ENCODE measurements at places on chromosomes 4 and X.

DNA sequence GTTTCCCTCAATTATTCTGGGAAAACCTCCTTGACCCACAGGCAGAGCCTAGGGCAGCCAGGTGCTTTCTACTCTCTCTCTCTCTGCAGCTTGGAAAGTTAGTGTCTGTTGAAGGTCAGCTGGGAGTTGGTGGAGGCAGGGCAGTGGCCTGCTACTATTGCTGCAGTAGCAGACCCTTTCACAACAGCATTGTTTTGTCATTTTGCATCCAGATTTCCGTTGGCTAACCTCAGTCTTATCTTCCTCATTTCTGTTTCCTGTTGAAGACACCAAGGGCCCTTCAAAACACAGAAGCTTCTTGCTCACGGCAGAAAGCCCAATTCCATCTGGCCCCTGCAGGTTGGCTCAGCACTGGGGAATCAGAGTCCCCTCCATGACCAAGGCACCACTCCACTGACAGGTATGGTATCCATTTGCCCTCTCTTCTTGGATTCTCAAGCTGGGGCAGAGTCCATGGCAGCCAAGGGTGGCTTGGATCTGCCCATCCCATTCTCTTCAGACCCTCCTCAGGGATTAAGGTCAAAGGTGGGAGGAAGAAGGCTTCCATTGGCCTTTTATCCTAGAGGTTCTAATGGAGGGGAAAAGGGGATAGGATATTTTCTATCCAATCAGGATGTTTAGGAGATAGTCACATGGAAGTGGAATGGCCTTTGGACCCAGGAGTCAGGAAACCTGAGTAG is 24.6 kb downstream of the VSIG4 start:
- DNase-seq, result no peak

DNA sequence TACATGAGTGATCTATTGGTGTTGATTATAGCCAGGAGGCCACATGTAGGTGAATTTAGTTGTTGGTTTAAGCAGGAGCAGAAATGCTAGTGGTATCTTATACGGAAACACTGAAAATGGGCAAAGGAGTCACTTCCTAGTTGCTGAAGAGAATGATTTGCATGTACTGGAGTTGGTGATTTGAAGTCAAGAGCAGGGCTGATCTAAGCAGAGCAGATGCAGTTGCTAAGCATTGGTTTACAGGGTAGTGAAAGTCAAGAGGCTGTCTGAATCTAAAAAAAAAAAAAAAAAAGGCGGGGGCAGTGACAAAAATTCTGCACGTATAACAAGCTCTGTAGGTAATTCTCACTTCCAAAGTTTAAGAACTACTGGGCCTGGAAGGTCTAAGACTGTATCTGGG is 90.4 kb upstream of the HPRT1 start:
- DNase-seq, result no peak

- no peak for DNase-seq
These were observed 2.2 kb downstream of the AR start for GRCh38 chrX:67545893-67546495.

- no peak for DNase-seq
These were observed 332.9 kb upstream of the CPEB2 start for GRCh38 chr4:14669371-14669770.

DNA sequence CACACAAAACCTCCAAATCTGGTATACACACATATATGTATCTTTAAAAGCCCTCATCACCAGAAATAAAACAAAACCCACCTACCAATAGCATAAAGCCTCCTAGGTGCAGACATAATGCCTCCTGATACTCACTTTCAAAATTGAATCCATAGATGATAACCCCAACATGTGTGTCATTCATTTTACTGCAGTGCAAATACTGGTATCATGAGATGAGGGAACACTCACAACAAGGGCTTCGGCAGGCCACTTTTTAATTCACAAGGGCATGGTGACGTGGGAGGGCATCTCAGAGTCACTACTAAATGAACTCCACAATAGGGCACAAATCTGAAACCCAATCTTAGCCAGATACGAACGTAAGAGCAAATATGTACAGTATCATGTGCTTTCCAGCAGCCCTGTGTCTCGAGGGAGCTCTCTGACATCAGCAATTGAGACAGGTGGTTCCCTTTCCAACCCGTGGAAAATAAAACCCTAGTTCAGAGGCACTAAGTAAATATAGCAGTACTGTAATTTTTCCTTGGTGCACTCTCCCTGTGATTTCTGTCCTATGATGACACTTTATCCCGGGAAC is 14.1 kb upstream of the PPARGC1A start:
- peak; percentile 33 for DNase-seq
